B cell (primary cell): ENCODE measurements at places on chromosomes 5 and 9.

- DNase-seq = no peak
These were observed 270.8 kb upstream of the ACTBL2 start for GRCh38 chr5:57753446-57753845.

DNA sequence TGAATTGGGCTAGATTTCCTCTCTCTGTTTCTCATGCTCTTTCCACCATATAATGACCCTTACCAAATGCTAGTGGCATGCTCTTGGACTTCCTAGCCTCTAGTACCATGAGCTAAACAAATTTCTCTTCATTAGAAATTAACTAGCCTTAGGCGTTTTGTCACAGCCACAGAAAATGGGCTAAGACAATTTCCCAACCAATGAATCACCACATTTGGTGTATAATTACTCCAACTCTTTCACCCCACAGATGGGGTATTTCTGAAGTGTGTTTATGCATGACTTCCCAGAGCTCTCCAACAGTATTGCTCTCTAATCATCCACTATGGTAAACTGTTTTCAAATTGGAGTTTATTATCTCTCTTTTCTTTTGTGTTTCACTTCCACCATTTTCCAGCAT, 1041.1 kb upstream of the COX7C start:
- no peak for DNase-seq

DNA sequence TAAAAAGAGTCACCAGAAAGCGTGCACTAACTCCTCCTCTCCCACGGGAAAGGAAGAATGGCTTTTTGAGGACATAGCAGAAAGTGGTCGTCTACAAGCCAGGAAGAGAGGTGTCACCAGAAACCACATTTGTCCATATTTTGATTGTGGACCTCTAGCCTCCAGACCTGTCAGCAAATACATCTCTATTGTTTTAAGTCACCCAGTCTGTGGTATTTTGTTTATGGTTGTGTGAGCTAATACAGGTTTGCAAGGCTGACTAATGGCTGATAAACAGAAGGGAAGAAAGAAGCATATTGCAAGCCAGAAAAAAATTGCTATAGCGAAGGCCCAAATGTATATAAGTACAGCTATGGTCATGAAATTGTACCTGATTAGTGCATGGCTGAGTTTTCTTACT, 21.4 kb downstream of the WDR70 start:
- DNase-seq = no peak

DNA sequence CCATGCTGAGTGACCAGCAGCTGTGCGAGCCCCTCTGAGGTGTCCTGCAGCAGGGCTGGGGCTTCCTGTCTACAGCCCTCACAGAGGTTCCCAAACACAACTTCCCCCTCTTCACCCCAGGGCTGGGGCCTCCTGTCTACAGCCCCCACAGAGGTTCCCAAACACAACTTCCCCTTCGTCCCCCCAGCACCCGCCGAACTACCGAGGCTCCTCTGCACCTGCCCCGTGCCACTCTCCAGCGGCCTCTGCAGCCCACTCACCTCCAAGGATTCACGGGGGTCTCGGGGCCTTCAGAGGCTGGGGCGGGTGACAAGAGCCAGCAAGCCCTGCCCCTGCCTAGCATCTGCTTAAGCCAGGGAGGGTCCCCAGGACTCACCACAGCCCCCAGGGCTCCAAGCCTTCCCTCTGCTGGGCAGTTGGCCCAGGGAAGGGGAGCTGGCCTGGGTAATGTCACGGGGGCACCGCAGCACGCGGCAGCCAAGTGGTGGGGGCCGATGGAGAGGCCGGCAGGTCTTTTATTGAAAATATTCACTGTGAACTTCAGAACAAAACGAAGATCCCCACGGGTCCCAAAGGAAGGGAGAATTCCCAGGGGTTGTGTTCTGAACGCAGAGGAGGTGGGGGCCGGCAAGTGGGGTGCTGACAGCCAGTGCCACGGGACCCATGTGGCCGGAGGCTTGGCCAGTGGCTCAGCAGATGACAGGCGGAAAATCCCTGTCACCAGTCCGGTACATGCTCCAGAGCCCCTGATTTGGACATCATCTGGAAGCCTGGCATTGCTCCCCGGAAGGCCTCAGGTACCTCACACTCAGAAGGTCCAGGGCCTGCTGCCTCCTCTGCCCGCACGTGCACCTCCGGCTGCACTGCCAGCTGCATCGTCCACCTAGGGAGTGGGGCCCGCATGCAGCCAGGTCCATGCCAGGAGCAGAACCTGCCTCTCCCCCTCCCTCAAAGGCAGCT, 125.3 kb downstream of the ADAMTS2 start:
- DNase-seq = no peak

DNA sequence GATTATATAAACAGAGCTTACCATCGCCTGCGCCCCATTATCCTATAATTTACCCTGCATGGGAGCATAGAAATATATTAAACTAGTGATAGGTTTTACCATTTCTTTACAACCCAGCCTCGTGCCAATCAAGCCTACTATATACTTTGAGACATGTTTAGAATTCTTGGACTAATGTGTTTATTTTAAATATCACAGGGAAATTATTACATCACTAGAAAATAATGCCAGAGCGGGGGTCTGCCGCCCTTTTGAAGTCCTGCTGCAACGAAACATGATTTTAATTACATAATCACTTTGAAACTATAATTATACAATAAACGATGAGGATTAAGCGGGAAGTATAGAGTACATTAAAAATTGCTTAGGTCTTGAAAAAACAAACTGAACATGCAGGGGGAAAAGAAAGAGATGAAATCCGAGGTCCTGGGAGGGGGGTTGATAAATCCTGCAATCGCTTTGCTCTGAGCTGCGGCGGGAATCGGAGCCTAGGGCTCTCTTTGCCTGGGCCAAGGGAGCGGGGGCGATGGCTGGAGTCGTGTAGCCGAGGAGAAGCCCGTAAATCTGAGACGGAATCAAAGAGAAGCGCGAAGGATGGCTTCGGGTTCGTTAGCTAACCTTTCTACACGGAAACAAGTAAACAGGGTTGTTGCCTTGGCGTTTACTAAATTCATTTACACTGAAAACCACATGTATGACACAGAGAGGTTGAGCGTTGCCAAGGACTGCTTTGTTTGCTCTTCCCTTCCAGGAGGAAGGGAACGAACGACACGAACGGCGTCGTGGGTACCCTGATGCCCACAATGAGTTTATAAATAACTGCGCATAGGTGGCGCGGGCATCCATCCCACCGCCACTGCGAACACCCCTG, 127.6 kb downstream of the TMEM174 start:
- DNase-seq = no peak

DNA sequence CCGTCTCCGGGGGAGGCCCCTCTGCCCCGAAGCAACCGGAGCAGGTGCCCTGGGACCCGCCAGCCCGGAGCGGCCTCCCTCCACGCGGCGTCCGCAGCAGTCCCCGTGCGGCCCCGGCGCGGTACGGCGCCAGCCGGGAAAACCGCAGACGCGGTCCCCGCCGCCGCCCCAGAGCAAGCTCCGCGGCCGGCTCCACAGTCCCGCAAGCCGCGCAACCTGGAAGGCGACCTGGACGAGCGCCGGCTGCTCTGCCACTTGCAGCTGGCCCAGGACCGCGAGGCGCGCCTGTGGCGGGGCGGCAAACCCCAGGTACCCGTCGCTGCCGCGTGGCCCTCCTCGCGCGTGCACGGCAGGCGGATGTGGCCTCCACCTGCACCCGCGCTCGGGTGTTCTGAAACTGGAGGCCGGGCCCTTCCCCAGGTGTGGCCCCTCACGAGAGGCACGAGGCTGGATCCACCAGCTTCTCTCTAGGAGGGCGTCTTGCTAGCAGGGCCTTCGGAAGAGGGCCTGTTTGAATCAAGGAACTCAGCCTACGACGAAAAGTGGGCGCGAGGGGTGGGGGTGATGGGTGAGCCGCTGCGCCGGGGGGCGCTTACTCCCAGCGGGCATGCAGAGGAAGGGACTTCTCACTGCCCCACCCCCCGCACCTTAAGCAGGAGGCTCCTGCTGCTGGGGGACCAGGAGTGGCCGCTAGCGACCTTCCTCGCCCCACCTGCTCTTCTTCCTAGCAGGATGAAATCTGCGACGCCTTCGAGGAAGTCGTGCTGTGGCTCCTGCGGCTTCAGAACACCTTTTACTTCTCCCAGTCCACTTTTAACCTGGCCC, 602 bp downstream of the CCNI2 start:
- no peak for DNase-seq

DNA sequence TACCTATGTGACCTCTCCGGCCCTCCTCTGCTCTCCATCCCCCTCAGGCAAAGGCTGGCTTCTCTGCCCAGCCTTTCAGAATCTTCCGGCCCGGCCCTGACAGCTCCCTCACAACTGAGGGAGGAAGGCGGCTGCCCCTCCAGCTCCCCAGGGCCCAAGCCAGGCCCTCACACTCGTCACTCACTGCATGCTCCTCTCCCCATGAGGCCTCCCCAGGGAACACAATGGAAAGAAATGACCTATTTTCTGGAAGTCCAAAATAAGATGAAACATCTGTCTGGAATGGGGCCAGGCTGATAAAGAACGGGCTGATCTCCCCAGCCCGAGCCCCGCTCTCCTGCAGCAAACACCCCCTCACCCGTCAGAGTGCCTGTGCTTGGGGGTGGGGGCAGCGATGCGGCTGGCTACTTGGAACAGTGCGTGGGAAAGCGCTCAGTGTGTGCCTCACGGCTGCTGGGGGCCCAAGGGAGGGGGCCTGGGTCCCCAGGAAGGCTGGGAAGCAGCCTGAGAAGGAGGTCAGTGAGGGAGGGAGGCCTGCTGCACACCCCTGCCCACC, 11.3 kb downstream of the PDGFRB start:
- DNase-seq = no peak

- DNase-seq = peak; percentile 36
These were observed 2.0 kb upstream of the MEF2C start for GRCh38 chr5:88885002-88885401.

DNA sequence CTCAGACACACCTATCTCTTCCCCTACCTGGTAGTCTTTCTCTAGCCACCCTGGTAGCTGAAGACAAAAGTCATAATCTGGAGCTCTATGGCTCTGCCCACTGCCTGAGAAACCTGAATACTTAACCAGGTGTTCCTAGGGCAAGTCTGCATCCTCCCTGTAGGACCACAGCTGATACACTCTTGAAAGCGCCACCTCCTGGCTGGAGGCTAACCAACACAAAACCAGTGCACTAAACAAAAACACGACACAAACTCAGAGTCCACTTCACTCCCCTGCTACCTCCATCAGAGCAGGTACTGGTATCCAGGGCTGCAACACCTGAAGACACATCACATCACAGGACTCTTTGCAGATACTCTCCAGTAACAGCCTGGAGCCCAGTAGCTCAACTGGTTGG, 84.6 kb upstream of the ANXA1 start:
- no peak for DNase-seq

GRCh38 chr9:105646879-105647594, 15.2 kb upstream of the TAL2 start:
- DNase-seq = no peak

DNA sequence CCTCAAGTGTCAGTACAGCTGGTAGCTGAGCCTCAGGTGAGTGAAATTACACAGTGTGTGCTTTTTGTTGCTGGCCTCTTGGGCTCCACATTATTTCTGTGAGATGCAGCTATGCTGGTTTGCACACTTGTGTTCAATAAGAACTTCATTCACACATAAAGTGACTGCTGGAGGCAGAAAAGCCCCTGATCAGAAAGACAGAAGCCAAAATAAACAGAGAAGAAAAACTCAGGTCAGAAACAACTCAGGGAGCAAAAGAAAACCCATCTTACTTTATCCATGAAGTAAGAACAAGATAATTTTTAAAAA, 15.1 kb downstream of the PNPLA7 start:
- no peak for DNase-seq

- no peak for DNase-seq
These were observed 62.0 kb downstream of the AMBP start for GRCh38 chr9:114016101-114016500.

GRCh38 chr5:180988592-180988991, at the start of gene BTNL3:
BTNL3 (plus strand) TSS chr5:180988846; CDS start chr5:180989029, 183 bp downstream.
- DNase-seq = no peak

- DNase-seq = no peak
These were observed 8.7 kb upstream of the ENG start for GRCh38 chr9:127863191-127863621.

- DNase-seq = no peak
These were observed 16.8 kb downstream of the ALDOB start for GRCh38 chr9:101418518-101419430.

DNA sequence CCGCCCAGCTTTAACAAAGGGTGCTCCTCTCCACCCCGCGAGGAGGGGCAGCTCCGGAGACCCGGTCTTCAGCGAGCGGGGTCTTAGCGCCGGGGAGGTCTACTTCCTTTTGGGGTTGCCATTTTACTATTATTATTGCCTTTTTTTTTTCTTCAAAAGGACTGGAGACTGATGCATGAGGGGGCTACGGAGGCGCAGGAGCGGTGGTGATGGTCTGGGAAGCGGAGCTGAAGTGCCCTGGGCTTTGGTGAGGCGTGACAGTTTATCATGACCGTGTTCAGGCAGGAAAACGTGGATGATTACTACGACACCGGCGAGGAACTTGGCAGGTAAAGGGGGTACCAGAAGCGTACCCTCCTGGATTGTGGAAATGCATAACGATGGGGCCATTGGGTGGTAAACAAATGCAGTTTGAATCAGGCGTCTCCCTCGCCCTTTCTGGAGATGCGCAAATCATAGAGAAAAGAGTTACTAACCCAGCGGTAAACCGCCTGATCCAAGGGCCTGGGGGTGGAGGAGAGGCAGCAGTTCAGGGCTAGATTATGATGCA, 1.2 kb downstream of the DAPK1 start:
- DNase-seq = no peak

DNA sequence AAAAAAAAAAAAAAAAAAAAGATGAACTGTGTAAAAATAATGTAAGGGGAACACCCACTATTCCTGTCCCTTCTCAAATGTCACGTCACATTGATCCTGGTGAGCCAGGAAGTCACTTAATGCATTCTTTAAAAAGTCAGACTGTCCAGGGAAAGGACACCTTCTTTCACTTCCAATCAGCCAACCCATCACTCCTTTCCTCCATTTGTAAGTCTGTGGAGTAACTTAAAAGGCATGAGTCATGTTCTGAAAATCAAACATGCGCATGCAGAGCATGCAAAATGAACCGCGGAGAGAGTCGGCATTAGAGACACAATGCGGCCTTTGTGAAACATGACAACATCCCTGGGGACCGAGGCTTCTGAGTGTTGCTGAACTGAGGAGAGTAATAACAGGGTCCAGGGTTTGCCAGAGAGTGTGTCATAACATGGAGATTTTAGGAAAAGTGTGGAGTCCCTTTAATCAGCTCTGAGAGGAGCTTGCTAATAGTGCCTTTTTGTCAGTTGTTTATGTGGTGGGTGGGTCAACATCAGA, 77.6 kb upstream of the SEMA6A start:
- no peak for DNase-seq

GRCh38 chr9:4714266-4715016, 26.6 kb downstream of the AK3 start:
- no peak for DNase-seq

- DNase-seq = no peak
These were observed 32.0 kb upstream of the LRRC19 start for GRCh38 chr9:27037499-27037898.

DNA sequence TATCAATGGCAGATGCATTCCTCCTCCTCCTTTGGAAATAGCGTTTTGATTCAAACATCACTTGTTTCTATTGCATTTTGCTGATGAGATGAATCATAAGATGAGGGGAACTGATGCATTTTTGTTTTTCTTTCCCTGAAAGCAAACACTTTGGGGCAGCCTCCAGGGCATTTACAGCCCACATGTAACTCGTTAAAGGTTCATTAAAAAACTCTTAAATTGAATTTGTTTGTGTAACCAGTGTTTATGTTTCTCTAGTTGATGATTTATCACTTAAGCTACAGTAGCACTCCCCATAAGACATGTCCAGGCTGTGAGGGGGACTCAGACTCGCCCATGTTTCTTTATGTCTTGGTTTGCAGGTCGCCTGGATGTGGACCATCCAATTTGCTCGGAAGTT, 246.1 kb upstream of the ANKH start:
- no peak for DNase-seq

- DNase-seq = no peak
These were observed 116.0 kb downstream of the NMUR2 start for GRCh38 chr5:152288917-152289595.
